CD14-positive monocyte (primary cell): ENCODE measurements at places on chromosomes 16 and 17. TPM values are rescaled to one million over a fixed set of nuclear protein-coding genes. Genes with fewer than 3 reads are reported as not detected.

DNA sequence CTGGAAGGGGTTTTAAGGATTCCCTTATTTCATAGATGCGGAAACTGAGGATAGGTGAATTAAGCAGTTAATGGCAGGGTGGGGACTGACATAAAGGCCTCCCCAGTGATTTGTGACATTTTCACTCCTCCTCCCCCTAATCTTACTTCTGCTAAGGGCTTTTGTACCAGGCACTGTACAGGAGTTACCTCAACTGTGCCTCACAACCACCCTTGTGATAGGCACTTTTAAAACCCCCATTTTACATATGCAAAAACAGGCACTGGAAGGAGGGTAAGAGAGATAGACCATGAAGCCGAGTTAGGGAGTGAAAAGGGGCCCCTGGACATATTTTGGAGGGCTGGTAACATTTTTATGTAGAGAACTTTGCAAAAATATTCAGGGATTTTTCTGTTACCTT is 862 bp upstream of the GDE1 start:
- no peaks in the 10 kb centered on the region for H3K27me3 ChIP-seq
- no peak overlapping the region for H3K4me3 ChIP-seq
- DNase-seq: no peak
- H3K4me1 ChIP-seq: peaks cover 63% of the 10 kb centered on the region
- peaks cover 3% of the 10 kb centered on the region for H3K36me3 ChIP-seq

DNA sequence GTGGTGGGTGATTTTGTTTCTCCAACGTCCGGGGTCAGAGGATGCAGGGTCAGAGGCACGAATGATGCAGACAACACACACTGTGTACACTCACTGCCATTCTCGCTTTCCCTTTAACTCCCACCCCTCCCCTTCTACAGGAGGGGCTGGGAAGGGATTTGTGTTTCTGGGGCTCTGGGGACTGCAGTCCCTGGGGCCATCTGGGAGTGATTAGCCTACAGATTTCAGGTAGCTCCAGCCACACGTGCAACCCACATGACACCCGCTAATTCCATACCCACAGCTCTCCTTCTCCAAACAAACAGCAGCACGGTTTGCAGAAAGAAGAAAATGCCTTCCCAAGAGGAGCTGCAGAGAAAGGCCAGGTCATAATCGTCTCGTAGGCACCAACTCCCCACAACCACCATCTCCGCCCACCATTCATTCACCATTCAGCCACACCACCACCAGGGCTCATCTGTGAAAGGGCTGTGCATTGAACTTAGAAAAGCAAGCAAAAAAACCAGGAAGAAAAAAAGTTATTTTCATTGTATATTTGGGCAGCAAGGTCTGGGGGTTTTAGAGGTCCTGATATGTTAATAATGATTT is 9.4 kb upstream of the SOX9 start:
- no peak overlapping the region for H3K4me3 ChIP-seq
- no peak overlapping the region for H3K27ac ChIP-seq
- no peaks in the 10 kb centered on the region for H3K36me3 ChIP-seq
- H3K4me1 ChIP-seq: no peaks in the 10 kb centered on the region
- H3K27me3 ChIP-seq: peaks cover 18% of the 10 kb centered on the region
- DNase-seq: no peak

DNA sequence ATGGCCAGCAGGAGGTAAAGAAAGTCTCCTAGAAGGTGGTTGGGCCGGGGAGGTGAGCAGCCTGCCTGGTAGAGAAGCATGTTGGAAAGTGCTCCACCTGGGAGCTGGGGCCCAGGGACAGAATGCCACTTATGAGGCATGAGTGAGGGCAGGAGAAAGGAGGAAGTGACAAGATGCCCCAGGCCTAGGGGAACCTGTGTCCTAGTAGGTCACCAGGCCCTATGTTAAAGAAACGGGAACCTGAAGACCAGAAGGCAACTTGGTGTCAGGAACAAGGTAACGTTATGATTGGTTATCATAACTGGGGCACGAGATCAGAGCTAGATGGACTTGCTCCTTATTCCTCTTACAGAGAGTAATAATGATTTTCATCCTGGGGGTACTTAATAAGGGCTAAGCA is 34.3 kb downstream of the PITPNC1 start:
- no peaks in the 10 kb centered on the region for H3K36me3 ChIP-seq
- peak; percentile 79 for DNase-seq
- peak overlapping the region; percentile 28 for H3K27ac ChIP-seq
- H3K27me3 ChIP-seq: no peaks in the 10 kb centered on the region

Gene PIRT
- polyA plus RNA-seq: not detected in 2 replicates

Gene RTN4RL1
- polyA plus RNA-seq: 0.07 and 0.14 TPM in 2 replicates

Gene DRC3
- 0.58 TPM for polyA plus RNA-seq

DNA sequence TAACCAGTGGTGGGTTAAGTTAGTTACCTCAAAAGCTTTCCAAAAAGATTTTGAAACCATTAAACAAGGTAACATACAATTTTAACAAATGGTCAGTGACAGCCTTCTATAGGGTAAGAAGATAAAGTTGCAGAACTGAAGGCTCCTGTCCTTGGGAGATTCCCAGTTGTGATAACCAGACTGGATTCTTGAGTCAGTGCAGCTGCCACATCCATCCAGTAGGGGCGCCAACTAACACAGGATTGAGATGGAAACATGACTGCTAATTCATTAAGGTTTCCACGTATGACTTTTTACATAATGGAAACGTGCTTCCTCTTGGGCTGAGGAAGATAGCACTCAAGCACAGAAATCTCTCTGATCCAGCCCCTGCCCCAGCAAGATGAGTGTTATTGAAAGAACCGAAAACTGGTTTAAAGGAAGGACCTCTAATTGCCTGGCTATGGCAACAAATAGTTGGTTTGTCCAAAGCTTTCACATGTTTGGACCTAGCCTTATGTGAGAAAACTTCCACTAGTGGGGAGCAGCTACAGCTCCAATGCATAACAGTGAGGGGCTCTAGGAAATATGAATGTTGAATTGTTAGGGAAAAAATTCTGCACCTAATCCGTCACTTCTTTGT is 269.8 kb upstream of the MYOCD start:
- H3K27me3 ChIP-seq: no peaks in the 10 kb centered on the region
- H3K27ac ChIP-seq: no peak overlapping the region
- no peaks in the 10 kb centered on the region for H3K36me3 ChIP-seq
- no peaks in the 10 kb centered on the region for H3K4me1 ChIP-seq

Gene EVI2B
- polyA plus RNA-seq: 129 and 262 TPM in 2 replicates

DNA sequence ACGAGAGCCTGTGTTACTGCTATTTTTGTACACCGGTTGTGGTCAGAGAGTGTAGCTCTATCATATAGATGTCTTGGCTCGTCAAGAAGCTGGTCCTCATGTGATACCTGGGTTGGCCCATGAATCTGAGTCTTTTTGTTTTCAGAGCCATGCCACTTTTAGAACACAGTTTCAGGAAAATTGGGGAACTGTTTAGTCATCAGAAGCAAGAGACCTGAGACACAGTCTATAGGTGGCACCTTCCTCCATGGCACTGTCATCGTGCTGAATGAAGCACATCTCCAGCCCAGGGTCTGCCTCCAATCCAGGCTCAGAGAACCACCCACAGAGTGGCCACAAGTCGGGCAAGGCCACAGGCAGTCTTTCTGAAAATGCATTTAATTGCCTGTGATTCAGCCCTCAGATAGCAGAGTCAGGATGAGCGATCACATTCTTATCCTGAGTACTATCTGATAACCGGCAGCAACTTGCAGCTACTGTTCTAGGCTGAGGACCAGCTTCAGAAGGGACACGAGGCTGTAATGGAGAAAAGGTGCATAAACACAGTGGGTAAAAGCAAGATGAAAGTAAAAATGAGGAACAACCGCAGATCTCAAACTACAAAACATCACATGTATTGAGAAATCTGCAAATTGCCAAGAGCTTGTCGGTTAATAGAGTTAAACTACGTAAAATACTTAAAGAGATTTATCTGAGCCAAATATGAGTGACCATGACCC is 14.2 kb upstream of the HAPSTR1 start:
- no peaks in the 10 kb centered on the region for H3K27me3 ChIP-seq
- H3K36me3 ChIP-seq: no peaks in the 10 kb centered on the region
- DNase-seq: peak; percentile 53
- peak overlapping the region; percentile 72 for H3K27ac ChIP-seq

- no peaks in the 10 kb centered on the region for H3K36me3 ChIP-seq
- no peak overlapping the region for H3K27ac ChIP-seq
- H3K4me1 ChIP-seq: peaks cover 28% of the 10 kb centered on the region
- DNase-seq: no peak
- no peaks in the 10 kb centered on the region for H3K27me3 ChIP-seq
- H3K4me3 ChIP-seq: no peak overlapping the region
Observed at GRCh38 chr17:61144137-61144536, 255.5 kb upstream of the TBX2 start.

GRCh38 chr17:74362810-74363498 is 1.3 kb upstream of the BTBD17 start:
- peaks cover 5% of the 10 kb centered on the region for H3K27me3 ChIP-seq
- peaks cover under 1% of the 10 kb centered on the region for H3K4me1 ChIP-seq
- no peaks in the 10 kb centered on the region for H3K36me3 ChIP-seq
- no peak overlapping the region for H3K4me3 ChIP-seq

DNA sequence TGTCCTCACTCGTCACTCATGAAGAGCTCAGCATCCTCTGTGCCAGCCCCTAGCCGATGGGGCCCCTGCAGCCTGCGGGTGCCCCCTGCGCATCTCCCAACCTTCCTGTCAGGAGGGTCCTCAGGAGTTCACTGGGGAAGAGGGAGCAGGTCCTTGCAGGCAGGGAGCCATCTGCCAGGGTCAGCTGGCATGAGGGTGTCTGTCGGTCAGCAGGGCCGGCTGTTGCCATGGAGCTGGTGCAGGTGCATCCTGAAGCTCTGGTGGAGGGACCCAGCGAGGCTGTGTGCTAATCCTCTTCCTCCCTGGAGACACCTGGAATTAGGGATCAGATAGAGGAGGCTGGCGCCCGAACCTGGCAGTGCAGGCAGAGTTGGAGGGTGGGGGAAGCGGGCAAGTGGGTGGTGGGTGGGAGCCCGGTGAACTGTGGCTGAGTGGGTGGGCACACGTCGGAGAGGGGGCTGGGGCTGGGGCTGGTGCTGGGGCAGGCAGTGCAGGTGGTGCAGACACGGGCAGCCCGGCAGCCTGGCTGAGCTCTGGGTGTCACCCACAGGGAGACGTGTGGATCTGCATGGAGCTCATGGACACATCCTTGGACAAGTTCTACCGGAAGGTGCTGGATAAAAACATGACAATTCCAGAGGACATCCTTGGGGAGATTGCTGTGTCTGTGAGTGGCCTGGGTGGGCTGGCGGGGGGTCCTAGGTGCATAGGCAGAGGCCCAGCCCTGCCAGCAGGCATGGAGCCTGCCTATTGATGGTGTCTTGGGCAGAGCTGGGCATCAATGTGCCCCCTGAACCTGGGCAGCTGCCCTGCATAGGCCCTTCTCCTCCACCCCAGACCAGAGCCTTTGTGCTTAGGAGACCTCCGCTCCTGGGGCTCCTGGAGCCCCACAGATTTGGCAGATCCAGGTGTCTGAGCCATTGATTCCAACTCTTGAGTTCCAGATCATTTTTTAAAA is 17.4 kb downstream of the MAP2K3 start:
- H3K4me1 ChIP-seq: peaks cover 11% of the 10 kb centered on the region
- no peak overlapping the region for H3K4me3 ChIP-seq
- DNase-seq: no peak
- peaks cover 100% of the 10 kb centered on the region for H3K36me3 ChIP-seq
- no peaks in the 10 kb centered on the region for H3K27me3 ChIP-seq

DNA sequence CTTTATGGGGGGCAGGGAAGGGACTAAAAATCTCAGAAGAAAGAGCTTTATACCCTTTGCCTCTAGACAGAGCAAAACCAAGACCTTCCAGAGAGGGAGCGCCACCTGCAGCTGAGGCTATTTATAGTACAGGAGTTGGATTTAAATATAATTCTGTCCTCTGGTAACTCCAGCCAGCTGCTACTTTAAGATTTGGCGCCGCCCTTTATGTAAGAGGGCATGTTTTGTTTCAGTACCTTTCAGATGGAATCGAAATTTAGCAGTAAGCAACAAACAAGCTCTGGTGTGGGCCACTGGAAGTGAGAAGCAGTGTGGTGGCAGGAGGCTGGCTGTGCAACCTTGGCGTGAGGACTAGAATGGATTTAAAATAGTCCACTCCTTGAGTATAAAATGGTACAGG is 5.2 kb upstream of the GUCY2D start:
- H3K36me3 ChIP-seq: no peaks in the 10 kb centered on the region
- no peak overlapping the region for H3K27ac ChIP-seq
- H3K4me3 ChIP-seq: no peak overlapping the region
- peaks cover 23% of the 10 kb centered on the region for H3K4me1 ChIP-seq
- H3K27me3 ChIP-seq: no peaks in the 10 kb centered on the region

DNA sequence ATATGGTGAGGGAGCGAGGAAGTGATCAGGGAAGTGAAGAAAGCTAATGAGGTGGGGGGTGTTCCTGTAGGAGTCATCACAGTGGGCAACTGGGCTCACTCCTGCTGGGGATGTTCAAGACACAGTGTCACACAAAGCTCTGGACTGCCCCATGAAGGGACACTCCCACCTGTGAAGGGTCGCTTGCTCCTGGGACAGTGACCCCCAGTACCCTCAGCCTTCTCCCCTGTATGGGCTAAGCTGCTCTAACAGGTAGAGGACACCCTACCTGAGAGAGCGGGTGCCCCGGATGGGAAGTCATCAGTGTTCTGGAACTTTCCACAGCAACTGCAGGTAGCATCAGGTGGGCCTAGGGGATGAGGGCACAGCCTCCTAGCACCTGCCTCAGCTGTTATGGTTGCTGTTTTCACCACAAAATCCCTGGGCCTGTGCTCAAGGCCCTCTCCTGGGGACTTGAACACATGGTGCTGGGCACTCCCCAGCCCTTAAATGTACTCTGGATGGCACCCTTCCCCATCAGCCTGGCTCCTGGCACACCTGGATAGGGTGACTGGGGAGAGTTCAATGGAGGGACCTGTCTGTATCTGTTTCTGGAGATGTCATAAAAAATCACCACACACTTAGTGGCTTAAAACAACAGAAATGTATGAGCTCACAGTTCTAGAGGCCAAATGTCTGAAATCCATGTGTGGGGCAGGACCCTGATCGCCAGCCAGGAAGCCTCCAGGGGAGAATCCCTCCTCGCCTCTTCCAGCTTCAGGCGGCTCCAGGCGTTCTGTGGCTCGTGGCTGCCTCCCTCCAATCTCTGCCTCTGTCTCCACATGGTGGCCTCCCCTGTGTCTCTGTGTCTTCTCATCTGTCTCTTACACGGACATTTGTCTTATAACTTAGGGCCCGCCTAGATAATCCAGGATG is 104.0 kb upstream of the CDH5 start:
- H3K4me1 ChIP-seq: peaks cover 6% of the 10 kb centered on the region
- DNase-seq: no peak
- H3K36me3 ChIP-seq: no peaks in the 10 kb centered on the region
- no peak overlapping the region for H3K27ac ChIP-seq
- H3K4me3 ChIP-seq: no peak overlapping the region
